ENCODE measurements at places on chromosomes 5 and 9.

DNA sequence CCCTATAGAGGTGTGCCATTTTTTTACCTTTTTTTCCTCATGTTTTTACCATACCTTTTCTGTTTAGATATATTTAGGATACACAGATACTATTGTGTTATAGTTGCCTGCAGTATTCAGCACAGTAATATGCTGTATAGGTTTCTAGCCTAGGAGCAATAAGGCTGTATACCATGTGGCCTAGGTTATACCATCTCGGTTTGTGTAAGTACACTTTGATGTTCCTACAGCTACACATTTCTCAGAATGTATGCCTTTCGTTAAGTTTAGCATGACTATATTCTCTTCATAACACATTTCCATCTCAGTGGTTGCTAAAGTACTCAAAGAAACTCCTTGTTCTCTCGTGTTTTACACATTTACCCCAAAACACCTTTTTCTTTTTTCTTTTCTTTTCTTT lies 23.0 kb downstream of the UBE2D2 start:
- ATAC-seq = no peak

DNA sequence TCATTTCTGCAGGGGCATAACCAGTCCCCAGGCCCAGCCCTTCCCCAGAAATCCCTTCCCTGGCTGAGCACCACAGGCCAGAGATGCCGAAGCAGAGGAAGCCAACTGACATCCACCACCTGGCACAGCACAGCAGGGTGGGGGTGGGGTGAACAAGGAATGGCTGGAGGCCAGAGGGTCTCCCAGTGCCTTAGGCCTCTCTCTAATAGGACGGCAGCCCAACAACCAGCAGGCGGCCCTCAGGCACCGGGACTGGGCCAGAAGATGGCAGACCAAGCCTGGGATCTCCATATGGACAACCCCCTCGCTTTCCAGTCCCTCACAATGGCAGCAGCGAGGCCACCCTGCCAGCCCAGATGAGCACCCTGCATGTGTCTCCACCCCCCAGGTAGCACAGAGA lies 13.2 kb downstream of the PDLIM4 start:
- no peak for ATAC-seq

DNA sequence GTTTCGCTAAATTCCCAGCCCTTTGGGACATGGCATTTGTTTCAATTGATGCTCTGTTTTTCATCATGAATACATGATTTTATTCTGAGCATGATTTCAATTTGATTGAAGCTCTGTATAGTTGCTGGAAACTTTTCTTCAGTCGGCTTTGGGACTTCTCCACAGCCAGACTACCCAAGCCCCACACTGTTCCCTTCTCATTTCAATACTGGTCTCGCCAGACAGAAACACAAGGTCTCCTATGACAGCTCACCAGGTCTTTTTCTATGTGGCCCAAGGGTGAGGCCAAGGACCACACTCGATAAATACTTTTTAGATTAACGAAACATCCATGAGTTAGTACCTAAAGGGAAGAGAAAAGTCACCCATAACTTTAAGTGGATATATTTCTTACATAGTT lies 132.2 kb downstream of the ARL15 start:
- no peak for ATAC-seq

GRCh38 chr9:89218040-89218928 lies 39.7 kb upstream of the SHC3 start:
- no peak for ATAC-seq

GRCh38 chr5:150645070-150645700 lies 4.7 kb downstream of the SYNPO start:
- no peak for ATAC-seq

- ATAC-seq = no peak
Observed at GRCh38 chr5:133744960-133745308, 132.6 kb upstream of the FSTL4 start.

- no peak for ATAC-seq
Observed at GRCh38 chr5:172903790-172904189, 55.4 kb upstream of the RPL26L1 start.

DNA sequence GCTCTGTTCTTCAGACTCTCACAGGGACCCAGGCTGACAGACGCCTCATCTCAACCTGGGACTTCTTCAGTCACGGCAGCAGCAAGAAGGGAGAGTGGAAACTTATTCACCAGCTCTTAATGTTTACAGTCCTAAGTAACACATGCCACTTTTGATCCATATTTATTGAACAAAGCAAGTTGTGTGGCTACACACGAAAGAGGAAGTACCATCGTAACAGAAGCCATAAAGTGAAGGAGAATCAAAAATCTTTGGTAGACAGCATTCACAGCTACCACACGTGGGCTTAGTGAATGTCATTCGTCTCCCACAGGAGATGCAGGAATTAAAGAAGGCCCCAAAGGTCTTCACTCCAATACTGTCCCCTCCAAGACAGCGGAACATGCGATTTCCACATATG lies 582.6 kb downstream of the CETN3 start:
- no peak for ATAC-seq

Measured in gastroesophageal sphincter (tissue), 4 donors.